ENCODE measurements at places on chromosomes 1 and 21. TPM values are rescaled to one million over a fixed set of nuclear protein-coding genes. Genes with fewer than 3 reads are reported as not detected.

Gene HES2
- total RNA-seq = 0.52 TPM

- H3K27ac ChIP-seq = peak overlapping the region; percentile 70
- H3K4me1 ChIP-seq = peaks cover 98% of the 10 kb centered on the region
- peaks cover 24% of the 10 kb centered on the region for H3K36me3 ChIP-seq
- H3K27me3 ChIP-seq = no peaks in the 10 kb centered on the region
These were observed 7.9 kb downstream of the MEF2D start for GRCh38 chr1:156492591-156493080.

Gene FAM72D
- total RNA-seq = 22.7 TPM

DNA sequence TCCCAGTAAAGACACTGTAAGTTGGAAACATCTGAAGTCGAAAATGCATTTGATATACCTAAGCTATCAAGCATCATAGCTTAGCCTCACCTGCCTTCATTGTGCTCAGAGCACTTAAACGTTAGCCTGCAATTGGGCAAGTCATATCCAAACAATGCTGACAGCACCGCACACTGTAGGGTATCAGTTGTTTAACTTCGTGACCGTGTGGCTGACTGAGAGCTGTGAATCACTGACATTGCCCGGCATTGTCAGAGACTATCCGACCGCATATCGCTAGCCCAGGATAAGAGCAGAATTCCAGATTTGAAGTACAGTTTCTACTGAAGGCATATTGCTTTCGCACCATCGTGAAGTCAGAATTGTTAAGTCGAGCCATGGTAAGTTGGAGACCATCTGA is 41.5 kb downstream of the GALNT2 start:
- H3K27ac ChIP-seq = peak overlapping the region; percentile 7
- DNase-seq = no peak
- no peaks in the 10 kb centered on the region for H3K27me3 ChIP-seq
- H3K36me3 ChIP-seq = peaks cover 6% of the 10 kb centered on the region
- H3K4me3 ChIP-seq = no peak overlapping the region
- peaks cover 85% of the 10 kb centered on the region for H3K4me1 ChIP-seq

Gene DVL1
- 35.2 TPM for total RNA-seq

DNA sequence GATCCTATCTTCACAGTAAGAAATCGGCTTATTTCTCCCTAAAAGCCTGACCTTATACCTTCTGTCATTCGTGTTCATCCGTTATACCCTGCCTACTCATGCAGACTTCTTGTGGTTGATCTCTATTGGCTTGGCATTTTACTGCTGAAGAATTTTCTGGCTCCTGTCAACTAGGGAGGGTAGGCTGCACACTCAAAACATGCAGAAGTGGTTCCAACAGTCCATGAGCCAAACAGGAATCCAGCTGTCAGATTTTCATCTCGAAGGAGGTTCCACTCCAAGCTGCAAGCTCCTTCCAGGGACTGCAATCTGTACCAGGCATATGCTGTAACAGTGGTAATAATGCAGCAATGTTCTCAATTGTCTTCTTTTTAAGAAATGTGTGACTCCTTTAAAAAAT is 10.1 kb downstream of the DNAJC11 start:
- H3K36me3 ChIP-seq = no peaks in the 10 kb centered on the region
- no peak overlapping the region for H3K4me3 ChIP-seq
- H3K27ac ChIP-seq = no peak overlapping the region

DNA sequence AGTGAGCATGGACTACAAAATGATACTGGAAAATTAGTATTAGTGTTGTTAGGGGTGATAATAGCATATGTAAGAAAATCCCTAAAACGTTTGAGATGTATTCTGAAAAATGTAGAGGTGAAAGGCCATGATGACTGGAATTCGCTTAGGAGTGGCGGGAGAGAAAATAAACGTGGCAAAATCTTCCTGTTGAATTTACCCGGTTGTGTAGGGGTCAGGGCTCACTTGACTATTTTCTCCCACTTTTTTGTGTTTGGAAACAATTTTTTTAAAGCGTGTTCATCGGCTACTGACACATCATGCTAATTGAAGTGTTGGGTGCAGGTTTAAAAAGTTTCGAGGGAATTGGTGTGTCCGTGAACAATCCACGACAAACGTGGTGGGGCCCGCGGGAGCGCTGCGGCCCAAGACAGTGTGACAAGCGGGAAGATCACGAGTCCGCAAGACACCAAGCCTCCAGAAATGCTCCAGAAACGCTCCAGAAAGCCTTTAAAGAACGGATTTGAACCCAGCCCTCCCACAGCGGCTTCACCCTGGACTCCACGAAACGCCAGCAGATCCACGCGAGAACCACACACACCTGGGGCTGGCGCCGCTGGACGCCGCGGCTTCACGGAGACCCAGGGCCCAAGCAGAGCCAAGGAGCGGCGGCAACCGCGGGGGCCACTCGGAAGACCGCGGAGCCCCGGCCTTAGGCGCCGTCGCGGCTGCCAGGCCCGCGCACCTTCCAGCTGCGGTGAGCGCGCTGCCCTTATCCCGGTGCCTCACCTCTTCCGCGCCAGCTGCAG is 573 bp downstream of the PSMG1 start:
- H3K4me3 ChIP-seq = peak overlapping the region; percentile 99
- DNase-seq = no peak
- peaks cover 41% of the 10 kb centered on the region for H3K4me1 ChIP-seq
- peak overlapping the region; percentile 98 for H3K27ac ChIP-seq
- H3K27me3 ChIP-seq = no peaks in the 10 kb centered on the region

GRCh38 chr1:118144684-118145083 is 40.3 kb downstream of the SPAG17 start:
- H3K27ac ChIP-seq = no peak overlapping the region
- H3K4me1 ChIP-seq = no peaks in the 10 kb centered on the region
- no peak overlapping the region for H3K4me3 ChIP-seq
- H3K27me3 ChIP-seq = no peaks in the 10 kb centered on the region

- no peaks in the 10 kb centered on the region for H3K4me1 ChIP-seq
- H3K27me3 ChIP-seq = no peaks in the 10 kb centered on the region
- H3K36me3 ChIP-seq = no peaks in the 10 kb centered on the region
- DNase-seq = no peak
- H3K27ac ChIP-seq = no peak overlapping the region
- no peak overlapping the region for H3K4me3 ChIP-seq
These were observed 454.0 kb downstream of the PLPP3 start for GRCh38 chr1:56125316-56125715.

- H3K4me1 ChIP-seq = peaks cover 2% of the 10 kb centered on the region
- H3K27ac ChIP-seq = no peak overlapping the region
- H3K36me3 ChIP-seq = no peaks in the 10 kb centered on the region
These were observed 36.4 kb downstream of the RXRG start for GRCh38 chr1:165408518-165408917.

Gene GUCA2A
- total RNA-seq = not detected

Gene NCF2
- total RNA-seq = 9.8 TPM

DNA sequence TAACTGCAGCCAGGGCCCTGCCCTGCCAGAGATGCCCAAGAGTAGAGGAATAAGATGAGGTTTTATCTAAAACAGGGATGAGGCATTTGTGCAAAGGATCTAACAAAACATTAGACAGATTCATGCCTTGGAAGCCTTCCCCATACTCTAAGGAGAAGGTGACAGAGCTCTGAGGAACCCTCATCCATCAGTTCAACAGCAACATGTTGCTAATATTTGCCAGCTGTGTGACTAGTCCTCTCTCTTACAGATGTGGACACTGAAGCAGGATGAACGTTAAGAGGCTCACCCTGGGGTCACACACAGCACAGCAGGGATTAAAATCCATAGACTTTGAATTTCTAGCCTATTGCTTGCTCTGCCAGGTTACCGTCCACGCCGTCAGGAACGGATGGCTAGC is 99.0 kb downstream of the ZBTB18 start:
- no peak for DNase-seq
- no peaks in the 10 kb centered on the region for H3K4me1 ChIP-seq
- no peak overlapping the region for H3K4me3 ChIP-seq
- no peaks in the 10 kb centered on the region for H3K36me3 ChIP-seq
- H3K27ac ChIP-seq = no peak overlapping the region

DNA sequence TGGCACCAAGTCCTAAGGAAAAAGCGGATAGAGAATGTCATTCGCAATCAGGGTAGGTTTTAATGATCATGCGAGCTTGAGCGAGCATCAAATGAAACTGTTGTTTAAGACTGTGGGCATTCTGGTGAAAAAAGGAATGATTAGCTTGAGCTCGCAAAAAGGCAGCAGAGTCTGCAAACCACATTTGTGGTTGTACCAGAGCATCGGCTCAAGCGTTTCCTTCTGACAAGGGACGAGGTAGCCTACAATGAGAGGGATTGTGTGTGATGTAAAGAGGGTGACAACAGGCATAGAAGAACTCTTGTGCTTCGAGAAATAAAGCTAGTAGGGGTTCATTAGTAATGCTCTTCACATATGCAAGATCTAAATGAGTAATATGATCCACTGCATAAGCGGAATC is 11.1 kb upstream of the CD48 start:
- no peaks in the 10 kb centered on the region for H3K27me3 ChIP-seq
- peaks cover 1% of the 10 kb centered on the region for H3K36me3 ChIP-seq
- H3K4me1 ChIP-seq = peaks cover 27% of the 10 kb centered on the region
- peak; percentile 68 for DNase-seq
- H3K4me3 ChIP-seq = peak overlapping the region; percentile 33

DNA sequence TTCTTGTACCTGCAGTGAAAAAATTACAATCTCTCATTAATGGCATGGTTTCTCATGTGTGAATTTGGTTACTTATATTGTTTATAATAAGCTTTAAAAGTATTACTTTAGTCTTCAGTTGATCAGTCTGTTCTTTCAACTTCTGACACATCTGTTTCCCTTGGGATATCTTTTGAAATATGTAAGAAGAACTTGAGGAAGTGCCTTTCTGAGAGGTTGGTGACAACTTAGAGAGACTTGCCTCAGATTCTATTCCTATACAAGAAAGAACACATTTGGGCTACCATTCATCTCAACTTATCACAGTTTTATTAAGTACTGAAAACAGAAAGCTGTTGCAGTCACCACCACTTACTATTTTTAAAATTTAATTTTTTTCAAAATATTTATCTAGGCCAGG is 8.1 kb downstream of the AKNAD1 start:
- H3K36me3 ChIP-seq = no peaks in the 10 kb centered on the region
- peaks cover 11% of the 10 kb centered on the region for H3K4me1 ChIP-seq
- no peak overlapping the region for H3K4me3 ChIP-seq
- no peak for DNase-seq

DNA sequence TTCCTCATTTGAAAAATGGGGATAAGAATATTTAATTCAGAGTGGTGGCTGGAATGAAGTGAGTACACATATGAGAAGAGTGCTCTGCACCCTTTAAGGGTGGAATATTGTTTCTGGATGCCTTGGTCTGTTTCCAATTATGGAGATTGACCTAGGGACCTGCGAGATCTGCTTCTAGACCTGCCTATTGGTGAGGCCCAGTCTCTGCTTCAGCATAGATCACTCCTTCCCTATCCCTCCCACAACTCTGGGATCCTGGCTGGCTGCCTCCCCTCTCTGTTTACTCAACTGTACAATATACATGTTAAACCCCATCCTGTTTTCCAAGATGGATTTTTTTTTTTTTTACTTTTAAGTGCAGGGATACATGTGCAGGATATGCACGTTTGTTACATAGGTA is 6.4 kb upstream of the LDLRAD1 start:
- no peak overlapping the region for H3K27ac ChIP-seq
- peaks cover 1% of the 10 kb centered on the region for H3K36me3 ChIP-seq
- no peaks in the 10 kb centered on the region for H3K27me3 ChIP-seq

Gene ITLN2
- not detected for total RNA-seq
